DMS153 (cell line): ENCODE measurements at places on chromosomes 12 and 14.

DNA sequence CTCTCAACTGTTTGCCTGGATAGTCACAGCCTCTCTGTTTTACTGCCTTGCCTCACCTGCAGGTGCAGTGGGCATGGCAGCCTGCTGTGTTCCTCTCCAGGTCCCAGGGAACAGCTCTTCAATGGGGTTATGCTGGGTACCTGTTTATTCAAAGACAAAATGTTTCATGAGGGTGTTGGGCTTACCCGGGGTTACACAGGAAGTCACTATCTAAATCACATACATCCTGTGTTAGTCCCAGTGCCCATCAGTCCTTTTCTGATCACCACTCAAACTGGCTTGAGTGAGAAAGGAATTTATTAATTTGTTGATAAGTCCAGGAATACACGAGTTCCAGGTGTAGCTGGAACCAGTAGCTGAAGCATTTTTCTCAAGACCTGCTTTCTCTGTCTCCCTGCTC lies 1503.6 kb upstream of the TMEM132C start:
- DNase-seq, result no peak

- DNase-seq, result no peak
Observed at GRCh38 chr12:30753233-30753632, 1.5 kb downstream of the CAPRIN2 start.

- DNase-seq, result no peak
Observed at GRCh38 chr12:79375050-79375449, 315.7 kb downstream of the PAWR start.

DNA sequence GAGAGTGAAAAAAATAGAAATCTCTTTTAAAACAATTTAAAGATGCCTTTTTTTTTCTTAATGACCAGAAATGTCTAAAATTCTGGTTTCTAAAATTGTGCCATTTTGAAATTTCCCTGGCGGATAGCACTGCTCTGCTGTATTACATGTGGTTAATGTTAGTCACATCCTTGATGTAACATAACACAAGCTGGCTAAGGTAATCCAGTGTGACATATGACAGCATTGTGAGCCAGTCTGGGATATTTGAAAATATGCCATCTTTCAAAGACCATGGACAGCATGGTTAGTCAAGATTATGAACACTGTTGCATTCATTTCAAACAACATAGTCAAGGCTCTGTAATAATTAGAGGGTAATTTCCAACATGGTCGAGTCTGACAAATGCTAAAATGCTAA lies 133.2 kb downstream of the ALX1 start:
- no peak for DNase-seq

DNA sequence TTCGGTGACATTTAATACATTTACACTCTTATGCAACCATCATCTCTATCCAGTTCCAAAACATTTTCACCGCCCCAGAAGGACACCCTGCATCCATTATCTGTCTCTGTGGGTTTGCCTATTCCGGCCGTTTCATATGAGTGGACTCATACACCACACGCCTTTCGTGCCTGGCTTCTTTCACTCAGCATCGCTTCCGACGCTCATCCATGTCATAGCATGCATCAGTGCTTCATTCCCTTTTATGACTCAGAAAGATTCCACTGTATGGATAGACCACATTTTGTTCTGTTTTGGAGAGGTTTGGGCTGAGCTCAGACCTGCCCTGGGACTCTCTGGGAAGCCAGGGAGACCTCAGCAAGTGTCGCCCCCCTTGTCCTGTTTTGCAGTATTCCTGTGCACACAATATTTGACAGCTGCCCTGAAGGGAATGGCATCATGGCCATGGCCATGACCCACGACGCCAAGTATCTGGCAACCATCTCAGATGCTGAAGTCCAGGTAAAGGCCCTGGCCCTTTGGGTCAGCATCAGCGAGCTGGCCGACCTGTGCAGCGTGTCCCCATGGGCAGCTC lies 23.8 kb downstream of the CFAP251 start:
- no peak for DNase-seq

- peak; percentile 22 for DNase-seq
Observed at GRCh38 chr14:49861699-49862088, 9.1 kb upstream of the NEMF start.

DNA sequence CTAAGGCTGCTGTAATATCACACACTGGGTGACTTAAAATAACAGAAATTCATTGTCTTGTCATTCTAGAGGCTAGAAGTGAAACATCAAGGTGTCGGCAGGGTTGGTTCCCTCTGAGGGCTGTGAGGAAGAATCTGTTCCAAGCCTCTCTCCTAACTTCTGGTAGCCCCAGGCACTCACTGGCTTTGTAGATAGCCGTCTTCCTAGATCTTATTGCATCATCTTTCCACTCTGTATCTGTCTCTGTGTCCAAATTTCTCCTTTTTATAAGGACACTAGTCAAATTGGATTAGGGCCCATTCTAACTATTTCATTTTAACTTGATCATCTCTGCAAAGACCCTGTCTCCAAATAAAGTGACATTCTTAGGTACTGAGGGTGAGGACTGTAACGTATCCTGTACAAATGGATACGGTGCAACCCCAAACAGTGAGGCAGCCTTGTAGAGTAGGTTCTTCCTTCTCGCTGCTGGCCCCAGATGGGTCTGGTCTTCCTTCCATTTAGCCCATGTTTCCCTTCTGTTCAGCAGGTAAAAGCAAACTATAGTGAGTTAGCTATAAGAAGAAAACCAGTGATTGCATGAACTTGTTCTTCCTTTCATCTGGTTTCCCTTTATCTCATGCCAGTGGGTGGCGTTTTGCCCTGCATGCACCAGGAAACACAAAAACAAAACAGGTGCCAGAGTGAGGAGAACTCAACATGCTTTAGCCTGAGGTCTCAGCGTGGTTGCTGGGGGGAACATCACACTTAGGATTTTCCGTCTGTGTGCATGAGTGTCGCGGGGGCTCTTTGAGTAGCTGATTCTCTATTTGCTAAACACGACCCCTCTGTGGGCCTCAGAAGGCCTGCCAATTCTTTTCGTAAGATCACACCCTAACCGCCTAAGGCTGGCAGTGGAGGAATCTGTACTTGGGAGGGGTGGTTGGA lies 19.5 kb downstream of the TTC9 start:
- no peak for DNase-seq
